ENCODE measurements at places on chromosomes 3 and 15.
A peak's percentile ranks its signal among the peaks of the same experiment; 100 is the strongest.

DNA sequence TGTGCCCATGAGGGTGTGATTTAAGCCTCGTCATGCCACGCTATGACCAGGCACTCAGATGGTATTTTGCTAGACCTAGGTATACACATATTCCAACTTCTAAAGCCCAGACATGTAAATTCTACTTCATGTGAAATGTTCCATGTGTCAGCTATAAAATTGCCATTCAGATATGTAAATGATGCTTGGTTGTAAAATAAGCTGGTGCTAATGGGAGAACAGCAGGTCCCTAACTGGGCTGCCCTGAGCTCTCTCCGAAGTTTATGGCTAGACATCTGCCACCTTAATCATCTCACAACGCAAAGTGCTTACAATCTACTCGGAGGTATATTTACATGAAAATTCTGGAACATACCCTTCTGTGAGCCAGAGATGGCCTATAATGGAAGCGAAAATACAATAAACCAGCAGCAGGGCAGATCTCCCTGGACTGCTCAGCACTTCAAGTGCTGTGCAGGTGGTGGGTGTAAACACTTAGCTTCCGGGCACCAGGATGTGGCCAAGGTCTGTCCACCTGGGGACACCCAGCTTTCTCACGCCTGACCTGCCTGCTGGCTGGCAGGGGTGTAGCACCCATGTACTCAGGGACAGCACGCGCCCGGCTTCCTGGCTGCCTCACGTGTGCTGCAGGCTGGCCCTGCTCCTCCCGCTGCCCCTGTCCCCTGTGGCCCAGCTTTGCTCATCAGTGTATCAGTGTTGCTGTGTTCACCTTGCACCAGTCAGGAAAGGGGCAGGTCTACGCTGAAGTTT, 82.0 kb downstream of the CHDH start:
- DNase-seq, result no peak

GRCh38 chr15:73994912-73995622, 551 bp downstream of the PML start:
- DNase-seq, result no peak

- DNase-seq, result no peak
These were observed 27.3 kb upstream of the PRTG start for GRCh38 chr15:55770261-55770660.

- DNase-seq, result no peak
These were observed 90.6 kb downstream of the RSL24D1 start for GRCh38 chr15:55106155-55106554.

DNA sequence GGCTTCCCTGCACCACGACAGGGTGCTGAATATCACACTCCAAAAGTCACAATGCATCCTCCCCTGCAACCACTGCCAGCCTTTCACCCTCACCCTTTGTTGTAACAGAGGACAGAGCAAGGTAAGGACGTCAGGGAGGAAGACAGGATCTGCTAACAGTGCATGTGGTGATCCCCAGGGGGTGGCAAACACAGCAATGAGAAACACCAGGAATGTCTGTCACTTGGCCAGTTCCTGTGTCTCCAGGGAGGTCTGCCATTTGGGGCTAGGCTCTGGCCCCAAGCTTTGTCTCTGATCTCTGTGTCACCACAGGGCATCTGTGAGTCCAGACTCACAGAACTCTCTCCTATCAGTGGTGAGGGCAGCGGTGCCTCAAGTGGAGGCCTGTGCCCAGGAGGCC, 54.3 kb upstream of the SLC24A5 start:
- no peak for DNase-seq

DNA sequence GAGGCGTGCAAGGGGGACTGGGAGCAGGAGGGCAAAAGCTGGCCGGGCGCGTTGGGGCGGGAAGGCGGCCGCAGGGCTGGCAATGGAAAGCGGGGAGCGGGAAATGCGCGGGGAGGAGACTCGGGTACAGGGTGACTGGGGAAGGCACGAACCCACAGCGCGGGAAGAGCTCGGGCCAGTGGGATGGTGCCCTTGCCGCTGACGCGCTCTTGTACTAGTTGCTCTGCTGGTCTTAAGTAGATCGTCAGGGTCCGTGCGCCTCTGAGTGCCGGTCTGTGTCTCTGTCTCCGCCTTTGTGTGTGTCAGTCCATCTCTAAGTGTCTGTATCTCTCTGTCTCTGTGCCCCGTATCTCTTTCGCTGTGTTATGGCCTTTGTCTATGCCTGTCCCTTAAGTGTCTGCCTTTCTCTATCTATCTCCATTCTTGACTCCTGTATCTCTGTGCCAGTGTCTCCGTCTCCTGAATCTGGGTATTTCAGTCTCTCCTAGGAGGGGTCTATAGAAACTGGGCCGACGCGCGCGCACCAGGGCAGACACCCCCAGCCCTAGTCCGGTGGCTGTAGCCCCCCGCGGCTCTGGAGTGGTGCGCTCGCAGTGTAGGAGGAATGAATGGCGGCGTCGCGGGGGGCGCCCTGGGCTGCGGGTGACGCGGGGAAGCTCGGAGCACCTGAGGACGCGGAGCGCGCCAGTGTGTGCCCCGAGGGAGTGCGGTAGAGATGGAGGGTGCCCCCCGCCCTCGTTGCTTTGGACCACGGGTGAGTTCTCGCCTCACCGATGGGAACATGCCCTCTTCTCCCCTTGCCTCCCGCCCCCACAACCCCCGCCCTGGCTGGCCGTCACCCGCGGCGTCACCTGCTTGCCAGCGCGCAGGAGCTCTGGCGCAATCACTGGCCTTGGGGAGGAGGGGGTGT, 756 bp upstream of the CAMK2N2 start:
- DNase-seq, result no peak

- no peak for DNase-seq
These were observed 15.8 kb upstream of the P4HTM start for GRCh38 chr3:48974076-48974864.

DNA sequence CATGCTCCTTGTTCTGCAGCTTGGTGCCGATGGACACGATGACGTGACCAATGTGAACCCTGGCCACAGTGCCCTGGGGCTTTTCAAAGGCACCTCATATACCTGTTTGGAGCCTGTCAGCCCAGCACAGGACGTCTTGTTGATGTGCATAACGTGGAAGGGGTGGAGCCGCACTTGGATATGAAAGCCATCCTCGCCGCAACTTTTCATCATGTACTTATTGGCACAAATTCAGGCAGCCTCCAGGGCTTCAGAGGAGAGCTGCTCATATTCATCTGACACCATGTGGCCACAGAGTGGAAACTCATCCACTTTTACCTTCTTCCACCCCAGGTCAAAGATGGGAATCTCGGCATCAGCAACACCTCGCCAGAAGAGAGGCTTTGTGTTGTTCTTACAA, 24.7 kb downstream of the POPDC2 start:
- no peak for DNase-seq

DNA sequence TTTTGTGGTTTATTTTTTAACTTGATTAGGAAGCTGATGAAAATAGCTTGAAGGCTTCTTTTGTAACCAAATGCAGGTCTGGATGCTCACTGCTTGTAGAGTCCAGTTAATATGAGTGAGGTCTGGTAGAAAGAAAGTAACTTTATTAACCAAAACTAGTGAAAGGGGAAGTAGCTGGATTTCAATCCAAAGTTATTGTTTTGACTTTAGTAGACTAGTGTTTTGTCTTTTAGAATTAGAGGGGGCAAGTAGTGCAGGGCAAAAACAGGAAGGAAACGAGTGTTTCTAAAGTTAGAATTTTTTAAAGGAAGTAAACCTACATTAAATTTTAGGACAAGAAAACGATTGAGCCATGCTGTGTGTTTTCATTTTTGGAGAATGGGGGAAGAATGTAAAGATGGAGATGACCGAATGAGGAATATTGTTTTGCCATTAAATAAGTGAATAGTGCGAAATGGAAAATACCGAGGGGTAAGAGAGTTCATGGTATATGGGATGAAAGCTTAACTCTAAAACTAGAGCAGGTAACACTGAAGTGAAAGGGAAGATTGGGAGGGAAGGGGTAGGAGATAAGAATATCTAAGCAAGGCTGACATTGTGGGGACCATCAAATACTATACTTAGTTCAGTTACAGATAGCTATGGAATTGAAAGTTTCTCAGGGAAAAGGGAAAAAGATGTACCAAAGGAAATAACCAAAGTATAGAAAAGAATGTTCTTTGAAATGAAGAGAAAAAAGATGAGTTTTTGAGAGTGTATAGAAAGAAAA, 40.0 kb downstream of the USP3 start:
- DNase-seq, result no peak

DNA sequence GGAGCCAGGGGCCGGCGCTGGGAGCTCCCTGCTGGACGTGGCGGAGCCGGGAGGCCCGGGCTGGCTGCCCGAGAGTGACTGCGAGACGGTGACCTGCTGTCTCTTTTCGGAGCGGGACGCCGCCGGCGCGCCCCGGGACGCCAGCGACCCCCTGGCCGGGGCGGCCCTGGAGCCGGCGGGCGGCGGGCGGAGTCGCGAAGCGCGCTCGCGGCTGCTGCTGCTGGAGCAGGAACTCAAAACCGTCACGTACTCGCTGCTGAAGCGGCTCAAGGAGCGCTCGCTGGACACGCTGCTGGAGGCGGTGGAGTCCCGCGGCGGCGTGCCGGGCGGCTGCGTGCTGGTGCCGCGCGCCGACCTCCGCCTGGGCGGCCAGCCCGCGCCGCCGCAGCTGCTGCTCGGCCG, 1.5 kb downstream of the SMAD6 start:
- DNase-seq, result no peak

GRCh38 chr3:172203522-172204258, 164.3 kb downstream of the FNDC3B start:
- peak; percentile 60 for DNase-seq

GRCh38 chr15:27491666-27492621, 521.0 kb downstream of the GABRG3 start:
- DNase-seq, result peak; percentile 38

DNA sequence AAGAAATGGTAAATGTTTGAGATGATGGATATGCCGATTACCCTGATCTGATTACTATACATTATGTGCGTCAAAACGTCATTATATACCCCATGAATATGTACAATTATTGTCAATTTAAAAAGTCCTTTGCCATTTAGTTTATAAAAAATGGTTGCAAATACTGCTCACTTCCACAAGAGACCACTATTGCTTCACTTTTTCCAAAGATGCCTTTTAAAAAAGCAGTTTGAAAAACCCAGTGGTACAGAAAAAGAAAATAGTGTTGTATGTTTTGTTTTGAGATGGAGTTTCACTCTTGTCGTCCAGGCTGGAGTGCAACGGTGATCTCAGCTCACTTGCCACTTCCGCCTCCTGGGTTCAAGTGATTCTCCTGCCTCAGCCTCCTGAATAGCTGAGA, 39.3 kb downstream of the EDEM1 start:
- no peak for DNase-seq

GRCh38 chr3:87025661-87026645, 35.0 kb upstream of the VGLL3 start:
- DNase-seq, result no peak

DNA sequence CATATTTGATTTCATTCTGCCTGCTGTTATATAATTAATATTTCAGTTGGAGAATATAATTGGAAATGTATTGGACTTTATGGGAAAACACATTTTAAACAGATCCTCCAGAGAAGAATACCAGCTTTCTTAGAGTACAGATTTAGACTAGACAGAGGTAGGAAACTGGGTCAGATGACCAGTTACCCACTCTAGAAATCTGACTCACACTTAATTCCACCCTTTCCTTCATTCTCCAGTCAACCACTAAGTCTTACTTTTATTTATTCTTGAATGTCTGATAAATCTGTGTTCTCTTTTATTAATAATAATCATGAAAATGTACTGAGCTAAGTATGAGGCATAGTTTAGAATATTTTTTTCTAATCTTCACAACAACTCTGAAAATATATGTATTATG, 110.7 kb downstream of the LRRC49 start:
- DNase-seq, result no peak

- no peak for DNase-seq
These were observed 261.3 kb downstream of the RPLP1 start for GRCh38 chr15:69713726-69714559.

DNA sequence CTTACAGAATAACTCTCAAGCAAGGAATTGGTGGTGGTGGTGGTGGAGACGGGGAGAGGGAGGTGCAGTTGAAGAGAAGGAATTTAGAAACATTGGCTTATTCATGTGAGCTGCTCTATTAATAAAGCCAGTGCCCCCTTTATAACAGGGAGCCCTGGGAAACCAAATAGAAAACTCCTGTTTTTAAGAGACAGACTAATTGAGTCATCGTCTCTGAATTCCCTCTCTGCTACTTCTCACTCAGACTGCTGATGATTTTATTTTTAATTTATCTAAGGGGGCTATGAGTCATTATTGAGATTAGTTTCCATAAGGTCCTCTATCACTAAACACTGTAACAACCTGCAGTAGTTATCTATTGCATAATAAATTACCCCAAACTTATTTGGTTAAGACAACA, 145.9 kb upstream of the GALNT15 start:
- DNase-seq, result no peak

- DNase-seq, result no peak
These were observed 196.5 kb upstream of the SLC2A2 start for GRCh38 chr3:171222995-171223394.

- DNase-seq, result no peak
These were observed 294.8 kb downstream of the NR2F2 start for GRCh38 chr15:96625256-96625655.

GRCh38 chr15:31098491-31098917, 3.0 kb downstream of the TRPM1 start:
- no peak for DNase-seq

DNA sequence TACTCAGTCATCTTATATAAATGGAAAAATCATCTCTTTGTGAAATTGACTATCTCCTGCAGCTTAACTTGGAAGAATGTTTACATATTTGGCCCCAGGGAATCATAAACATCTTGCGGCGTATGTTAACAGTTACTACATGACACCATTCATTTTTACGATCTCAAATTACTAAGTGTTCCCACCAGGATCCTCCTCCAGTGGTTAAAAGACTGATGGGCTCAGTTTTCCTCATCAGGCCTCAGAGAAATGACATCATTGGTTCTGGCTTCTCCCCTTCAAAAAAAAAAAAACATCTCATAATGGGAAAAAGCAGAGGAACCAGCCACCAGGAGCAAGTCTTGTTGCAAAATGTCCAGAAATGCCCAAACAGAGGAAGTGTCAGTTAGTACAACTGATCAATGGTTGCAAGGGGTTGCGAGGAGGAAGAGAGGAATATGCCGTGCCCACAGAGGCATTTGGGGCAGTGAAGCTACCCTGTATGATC, 70.5 kb upstream of the LIPC start:
- DNase-seq, result no peak

- no peak for DNase-seq
These were observed 636 bp upstream of the LRRC58 start for GRCh38 chr3:120349855-120350125.

- DNase-seq, result no peak
These were observed 200.5 kb downstream of the TPRG1 start for GRCh38 chr3:189372243-189372642.

DNA sequence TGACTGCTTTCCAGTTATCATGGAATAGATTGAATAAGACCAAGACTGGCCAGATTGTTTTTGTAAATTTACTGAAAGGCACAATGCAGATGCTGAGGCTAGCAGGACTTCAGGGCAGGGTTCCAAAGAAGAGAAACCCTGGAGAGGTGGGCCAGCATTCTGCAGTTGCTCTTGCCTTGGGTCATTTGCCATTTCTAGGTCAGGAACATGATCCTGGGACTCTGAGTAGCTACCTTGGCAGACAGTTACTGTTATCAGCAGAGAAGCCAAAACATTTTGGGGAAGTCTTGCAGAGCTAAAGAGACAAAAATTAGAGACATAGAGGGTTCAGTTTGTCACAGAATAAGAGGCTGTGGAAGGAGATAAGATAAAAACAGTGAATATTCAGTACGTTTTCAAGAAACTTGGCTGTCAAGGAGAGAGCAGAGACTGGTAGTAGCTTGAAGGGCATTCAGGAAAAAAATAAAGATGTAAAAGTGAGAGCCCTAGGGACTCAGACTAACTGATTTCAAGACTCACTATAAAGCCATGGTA, 46.8 kb upstream of the MYRIP start:
- DNase-seq, result no peak

All from nucleus accumbens (tissue), 56 donors.